ENCODE measurements at places on chromosomes 1 and 21.

- DNase-seq, result no peak
These were observed 1.3 kb downstream of the AGRN start for GRCh38 chr1:1021010-1021919.

GRCh38 chr1:92125204-92125603 lies 45.1 kb downstream of the BTBD8 start:
- no peak for DNase-seq

DNA sequence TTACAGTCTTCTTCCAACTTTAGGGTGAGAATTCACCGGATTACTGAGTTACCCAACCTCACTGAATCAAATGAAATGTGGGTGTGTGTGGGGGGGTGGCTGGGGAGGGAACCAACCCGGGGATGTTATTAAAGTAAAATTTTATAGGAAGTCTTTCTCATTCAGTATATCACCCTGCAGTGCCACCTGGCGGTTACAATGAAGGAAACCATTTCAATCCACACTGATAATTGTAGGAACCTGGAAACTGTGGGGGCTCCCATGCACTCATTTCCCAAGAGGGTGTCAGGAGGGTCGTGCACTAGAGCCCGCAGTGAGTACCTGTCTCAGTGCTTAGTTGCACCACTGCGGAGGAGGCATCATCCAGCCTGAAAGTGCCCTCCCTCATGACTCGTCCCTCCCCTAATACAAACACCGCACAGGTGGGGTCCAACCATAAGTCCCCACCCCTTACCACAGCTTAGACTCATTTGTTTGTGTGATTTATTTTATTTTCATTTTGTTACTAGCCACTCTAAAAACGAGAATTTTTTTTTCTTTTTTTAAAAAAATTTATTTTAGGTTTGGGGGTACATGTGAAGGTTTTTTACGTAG lies 29.1 kb upstream of the IGSF5 start:
- DNase-seq, result peak; percentile 10

DNA sequence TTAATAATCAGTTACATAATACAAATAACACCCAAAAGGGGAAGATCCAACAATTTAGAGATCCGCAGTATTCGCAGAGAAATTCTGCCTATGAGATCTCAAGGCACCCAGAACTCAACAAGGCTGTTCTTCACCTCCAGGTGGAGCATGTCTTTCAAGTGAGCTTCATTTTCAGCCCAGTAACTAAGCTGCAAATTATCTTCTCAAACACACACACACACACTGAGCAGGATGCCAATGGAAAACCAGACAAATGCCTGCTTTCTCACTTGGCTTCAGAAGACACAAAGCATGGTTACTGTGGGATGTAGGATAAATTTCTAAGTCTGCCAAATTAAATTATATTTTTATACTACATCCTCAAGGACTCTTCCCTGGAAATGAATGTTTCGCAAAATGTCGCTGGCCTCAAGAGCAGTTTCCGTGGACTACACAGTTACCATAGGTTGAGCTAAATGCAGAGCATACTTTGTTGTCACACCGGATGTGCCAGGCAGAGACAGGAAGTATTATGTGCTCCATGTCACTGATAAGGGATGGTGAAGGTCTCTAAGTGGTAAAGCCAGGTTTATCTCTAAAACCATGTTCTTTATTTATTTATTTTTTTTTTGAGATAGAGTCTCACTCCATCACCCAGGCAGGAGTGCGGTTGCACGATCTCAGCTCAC lies 30.3 kb downstream of the UBR4 start:
- no peak for DNase-seq

DNA sequence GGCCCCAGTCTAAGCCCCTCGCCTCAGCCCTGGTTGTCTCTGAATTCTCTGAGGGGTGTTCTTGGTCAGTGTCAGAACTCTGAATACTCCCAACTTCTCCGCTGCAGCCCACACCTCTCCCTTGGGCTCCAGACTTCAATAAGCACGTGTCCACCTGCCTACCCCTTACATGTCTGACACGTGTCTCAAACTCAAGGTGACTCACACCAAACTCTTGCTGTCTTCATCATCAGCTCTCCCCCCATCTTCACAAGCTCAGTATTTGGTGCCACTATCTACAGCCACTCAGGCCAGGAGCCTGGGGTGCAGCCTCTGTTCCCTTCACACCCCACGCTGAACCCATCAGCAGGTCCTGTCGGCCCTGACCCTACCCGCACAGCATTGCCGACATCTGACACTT lies 18.8 kb upstream of the UBXN10 start:
- no peak for DNase-seq

- DNase-seq, result no peak
These were observed 11.9 kb downstream of the TRAF3IP3 start for GRCh38 chr1:209767706-209768105.
